ENCODE measurements at places on chromosomes 6 and 20.

- no peak for DNase-seq
Measured at GRCh38 chr6:149270616-149271015, 46.9 kb upstream of the TAB2 start.

DNA sequence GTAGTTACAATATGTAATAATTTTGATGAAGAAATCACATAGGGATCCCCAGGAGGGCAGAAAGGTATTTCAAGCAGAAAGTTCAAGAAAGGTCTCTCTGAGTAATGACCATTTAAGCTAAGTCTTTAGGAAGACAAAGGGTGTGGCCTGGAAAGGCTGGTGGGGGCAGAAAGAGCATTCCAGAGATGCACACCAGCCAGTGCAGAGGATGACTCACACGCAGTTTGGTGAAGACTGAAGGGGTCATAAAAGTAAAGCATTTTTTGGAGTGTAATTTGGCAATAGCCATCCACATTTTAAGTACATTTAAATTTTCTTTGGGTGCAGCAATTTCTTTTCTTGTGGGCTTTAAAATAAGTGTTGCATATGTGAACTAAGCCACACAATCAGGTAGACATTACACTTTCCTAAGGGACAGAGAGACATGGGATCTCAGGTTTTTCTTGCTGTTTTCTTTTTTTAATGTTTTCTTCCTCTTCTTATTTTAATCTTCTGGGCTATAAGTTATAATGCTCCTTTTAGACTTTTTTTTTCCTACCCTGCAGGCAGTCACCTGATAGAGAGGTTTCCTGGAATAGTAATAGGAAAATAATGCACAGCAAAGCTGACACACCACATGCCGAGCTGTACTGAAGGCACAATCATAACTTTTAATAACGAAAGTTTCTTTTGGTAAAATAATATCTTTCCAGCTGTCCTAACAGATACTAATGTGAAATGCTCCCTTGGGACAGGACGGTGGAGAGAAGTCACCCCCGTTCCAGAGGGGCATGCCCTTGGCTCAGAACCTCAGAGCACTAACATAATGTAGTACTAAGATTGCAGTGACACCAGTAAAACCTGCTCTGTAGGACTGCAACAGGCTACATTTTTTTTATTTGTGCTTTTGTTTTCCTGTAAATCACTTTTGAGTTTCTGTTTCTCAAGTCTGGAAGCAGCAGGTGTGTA lies 49.6 kb upstream of the PTPRK start:
- DNase-seq, result no peak

- no peak for DNase-seq
Measured at GRCh38 chr6:139407718-139408222, 33.3 kb upstream of the CITED2 start.

GRCh38 chr20:39016041-39016440 lies 53.9 kb downstream of the DHX35 start:
- DNase-seq, result no peak

GRCh38 chr6:19838442-19839236 lies 1.5 kb downstream of the ID4 start:
- no peak for DNase-seq

GRCh38 chr6:93621442-93621841 lies 202.1 kb upstream of the EPHA7 start:
- DNase-seq, result no peak

DNA sequence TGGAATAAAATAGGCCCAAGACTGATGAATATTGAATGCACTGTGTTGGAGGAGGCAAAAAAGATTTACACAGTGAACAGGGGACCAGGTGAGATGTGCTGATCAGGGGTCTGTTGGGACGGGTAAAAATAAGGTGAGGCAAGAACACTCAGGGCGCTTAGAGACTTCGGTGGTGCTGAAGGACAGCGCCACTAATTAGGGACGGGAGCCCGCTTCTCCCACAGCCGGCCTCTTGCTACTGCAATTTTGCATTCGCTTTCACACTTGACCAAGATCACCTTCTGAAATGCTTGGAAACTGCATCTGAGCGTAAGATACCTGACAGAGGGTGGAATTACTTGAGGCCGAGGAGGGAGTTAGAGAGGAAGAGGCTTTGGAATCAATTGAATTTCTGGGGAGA lies 7.3 kb downstream of the TFAP2D start:
- no peak for DNase-seq

GRCh38 chr6:44264154-44265006 lies 971 bp downstream of the NFKBIE start:
- peak; percentile 55 for DNase-seq

DNA sequence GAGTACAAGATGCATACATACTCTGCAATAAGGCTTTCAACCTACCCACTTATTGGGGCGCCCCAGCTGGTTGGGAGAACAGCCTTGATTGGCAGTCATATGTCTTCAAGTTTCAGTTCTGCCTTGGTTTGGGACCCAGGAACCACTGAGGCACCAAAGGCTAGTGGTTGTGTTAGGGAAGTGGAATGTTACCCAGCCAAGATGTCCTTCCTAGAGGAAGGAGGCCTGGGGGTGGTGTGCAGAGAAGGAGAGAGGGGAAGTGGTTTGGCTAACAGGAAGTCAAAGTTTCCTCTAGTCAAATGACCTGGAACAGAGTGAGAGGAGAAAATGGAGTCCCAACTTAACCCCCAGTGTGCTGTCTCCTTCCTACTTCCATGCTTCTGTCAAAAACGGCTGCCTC lies 59.4 kb downstream of the CD164 start:
- no peak for DNase-seq

- no peak for DNase-seq
Measured at GRCh38 chr20:24996449-24997377, 4.2 kb upstream of the APMAP start.

DNA sequence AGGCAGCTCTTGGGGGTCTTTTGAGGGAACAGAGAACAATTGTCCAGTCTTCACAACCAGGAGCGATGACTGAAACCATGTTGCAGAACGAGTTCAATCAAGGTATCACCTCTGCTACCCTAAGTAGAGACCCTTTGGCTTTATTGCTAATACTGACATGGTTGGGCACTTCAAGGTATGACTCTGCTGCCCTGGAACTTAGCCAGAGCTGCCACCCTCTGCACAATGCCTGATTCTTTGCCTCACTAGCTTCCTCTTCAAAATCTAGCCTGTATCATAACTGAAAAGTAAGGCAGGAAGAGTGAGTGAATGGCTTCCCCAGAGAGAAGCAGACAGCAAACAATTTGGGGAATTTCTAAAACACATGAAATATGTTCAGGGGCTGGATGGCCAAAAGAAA lies 592.7 kb upstream of the NRSN1 start:
- no peak for DNase-seq

DNA sequence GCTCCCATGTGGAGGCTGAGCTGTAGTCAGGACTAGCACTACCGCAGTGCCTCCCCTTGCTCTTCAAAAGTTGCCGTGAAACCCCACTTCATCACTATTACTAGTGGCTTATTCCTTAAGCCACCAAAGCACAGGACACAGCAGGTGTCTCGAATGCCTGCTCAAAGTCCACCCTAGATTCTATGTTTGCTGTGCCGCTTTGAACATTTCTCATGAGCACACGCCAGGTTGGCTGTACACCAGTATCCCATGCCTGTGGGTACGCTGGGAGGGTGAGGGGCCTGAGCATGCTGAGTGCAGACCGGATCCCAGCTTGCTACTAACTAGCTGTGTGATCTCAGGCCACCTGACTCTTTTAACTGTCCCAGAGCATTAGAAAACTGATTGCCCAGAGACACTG lies 335.8 kb upstream of the QKI start:
- DNase-seq, result no peak

DNA sequence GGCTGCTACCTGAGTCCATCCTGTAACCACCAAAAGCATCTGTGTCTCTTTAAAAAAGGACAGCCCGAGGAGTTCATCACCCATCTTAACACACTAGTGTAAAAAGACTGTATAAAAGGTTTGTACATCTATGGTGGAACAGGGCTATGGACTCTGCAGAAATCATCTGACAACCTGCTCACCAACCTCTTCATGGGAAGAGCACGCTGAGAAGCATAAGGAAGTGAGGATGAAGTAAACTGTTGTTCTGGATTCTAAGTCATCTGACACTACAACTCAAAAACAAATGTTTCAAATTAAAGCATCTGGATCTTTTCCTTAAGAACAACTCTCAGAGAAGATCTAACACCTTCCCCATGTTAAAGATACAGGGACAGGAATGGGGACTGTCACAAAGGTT lies 5.4 kb downstream of the IFNGR1 start:
- DNase-seq, result no peak

DNA sequence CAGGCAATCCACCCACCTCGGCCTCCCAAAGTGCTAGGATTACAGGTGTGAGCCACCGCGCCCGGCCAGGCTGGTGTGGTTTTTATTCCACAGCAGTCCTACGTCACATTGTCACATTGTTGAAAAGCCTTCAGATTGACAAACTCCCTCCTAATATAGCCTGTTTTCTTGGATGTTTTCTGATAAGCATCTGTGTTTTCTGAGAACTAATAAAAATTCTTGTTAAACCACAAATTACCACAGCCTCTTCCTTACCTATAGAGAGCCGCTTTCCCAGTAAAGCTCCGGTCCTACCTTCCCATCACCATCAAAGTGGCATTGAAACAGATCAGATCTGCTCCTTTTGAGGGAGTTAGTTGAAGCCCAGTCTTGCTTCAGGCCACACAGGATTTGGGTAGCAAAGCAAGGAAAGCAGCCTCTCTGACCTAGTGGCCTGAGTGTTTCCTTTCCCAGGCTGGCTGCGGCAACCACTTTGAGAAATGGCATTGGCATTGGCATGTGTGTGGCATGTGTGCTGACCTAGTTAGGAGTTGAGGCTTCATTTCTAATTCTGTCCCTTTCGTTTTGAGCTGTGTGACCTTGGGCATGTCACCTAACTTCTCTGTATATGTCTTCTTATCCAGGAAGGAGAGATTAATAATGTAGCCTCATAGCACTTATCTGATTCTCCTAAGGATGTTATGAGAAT lies 1.7 kb upstream of the PKIG start:
- no peak for DNase-seq

GRCh38 chr20:23482138-23482537 lies 8.8 kb upstream of the CST8 start:
- DNase-seq, result no peak

- DNase-seq, result no peak
Measured at GRCh38 chr6:51166914-51167313, 348.2 kb downstream of the TFAP2B start.

DNA sequence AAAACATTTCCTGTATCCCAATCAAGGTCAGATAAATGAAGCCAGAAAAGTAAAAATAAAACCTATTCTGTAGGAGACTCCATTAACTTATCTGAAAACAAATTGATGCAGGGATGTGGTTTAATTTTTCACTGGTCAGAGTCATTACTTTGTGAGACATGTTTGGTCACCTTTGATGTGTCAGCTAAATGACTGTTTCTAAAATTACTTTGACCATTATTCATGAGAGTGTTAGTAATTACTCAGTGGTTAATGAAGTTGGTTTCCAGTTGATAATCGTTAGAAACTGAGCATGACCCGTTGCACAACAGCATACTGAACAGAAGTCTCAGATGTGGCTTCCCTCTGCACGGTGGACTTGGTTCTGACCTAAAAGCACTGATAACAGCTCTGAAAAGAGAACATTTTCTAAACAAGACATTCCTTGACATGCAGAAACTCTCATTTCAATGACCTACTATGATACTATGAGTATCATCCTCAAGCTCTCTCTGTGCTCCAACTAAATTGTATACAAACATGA lies 410.5 kb upstream of the RNF217 start:
- DNase-seq, result no peak

DNA sequence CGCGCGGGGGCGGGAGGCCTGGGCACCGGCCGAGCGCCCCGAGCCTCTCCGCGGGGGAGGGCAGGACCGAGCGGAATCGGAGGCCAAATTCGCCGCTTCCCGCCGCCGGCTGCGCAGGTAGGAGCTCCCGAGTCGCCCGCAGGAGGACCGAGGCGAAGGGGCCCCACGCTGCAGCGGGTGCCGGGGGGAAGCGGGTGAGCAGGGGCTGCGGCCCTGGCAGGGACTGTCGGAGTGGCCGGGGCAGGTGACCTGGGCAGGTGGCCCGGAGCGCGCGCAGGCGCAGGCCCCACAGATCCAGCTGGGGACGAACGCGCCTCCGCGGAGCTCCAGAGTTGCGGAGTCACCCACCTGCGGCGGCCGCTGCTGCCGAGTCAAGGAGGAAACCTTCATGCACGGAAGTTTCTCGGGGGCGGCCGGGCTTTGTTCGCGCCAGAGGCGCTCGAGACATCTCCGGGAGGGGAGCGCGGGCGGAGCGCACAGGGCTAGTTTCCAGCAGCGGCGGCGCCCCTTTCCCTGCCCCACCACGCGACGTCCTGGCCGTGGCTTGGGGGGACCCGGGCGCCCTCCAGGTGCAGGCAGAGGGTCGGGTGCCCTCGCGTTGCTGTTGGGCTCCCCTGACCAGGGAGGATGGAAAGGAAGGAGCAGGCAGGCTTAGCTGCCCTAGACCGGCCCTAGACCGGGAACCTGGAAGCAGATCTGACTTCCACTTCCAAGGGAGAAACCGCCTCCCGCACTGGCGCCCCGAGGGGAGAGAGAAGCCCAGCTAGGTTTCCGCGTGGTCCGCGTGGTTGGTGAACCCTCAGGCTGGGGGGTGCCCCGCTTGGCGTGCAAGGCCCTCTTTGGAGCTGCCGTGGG lies 590 bp downstream of the SLCO4A1 start:
- DNase-seq, result peak; percentile 69

GRCh38 chr6:27230758-27231111 lies 16.8 kb upstream of the PRSS16 start:
- no peak for DNase-seq

GRCh38 chr20:8524101-8525016 lies 392.3 kb downstream of the PLCB1 start:
- no peak for DNase-seq

- no peak for DNase-seq
Measured at GRCh38 chr6:160356074-160356744, 8.0 kb downstream of the SLC22A3 start.

DNA sequence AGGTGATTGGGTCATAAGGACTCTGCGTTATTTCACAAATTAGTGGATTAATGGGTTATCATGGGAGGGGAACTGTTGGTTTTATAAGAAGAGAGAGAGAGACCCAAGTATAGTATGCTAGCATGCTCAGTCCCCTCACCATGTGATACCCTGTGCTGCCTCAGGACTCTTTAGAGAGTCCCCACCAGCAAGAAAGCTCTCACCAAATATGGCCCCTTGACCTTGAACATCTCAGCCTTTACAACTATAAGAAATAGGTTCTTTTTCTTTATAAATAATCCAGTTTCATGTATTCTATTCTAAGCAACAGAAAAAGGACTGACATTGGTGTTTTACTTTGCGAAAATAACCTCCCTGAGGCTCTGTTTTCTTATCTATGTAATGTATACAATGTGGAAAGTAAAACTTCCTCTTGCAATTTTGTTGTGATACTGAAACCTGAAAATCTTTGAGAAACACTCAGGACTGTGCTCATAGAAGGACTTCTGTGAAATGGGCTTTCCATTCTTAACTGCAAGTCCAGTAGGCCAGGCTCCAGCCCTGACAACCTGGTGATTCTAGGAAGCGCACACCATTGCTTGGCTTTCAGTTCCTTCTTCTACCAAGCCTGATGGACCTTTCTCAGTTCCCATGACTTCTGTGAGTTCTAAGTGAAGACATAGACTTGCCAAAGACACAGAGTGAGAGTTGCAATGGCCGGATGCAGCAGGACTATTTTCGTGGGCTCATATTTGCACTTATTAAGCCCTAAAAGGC lies 21.9 kb downstream of the SIRPD start:
- no peak for DNase-seq

GRCh38 chr6:168097621-168098430 lies 18.8 kb upstream of the FRMD1 start:
- DNase-seq, result no peak
